Right ventricle myocardium superior (tissue), 1 donor: ENCODE measurements at places on chromosomes 16 and 17. TPM values are rescaled to one million over a fixed set of nuclear protein-coding genes. Genes with fewer than 3 reads are reported as not detected.

The MPV17L gene
- total RNA-seq: 6.1 TPM

The USP7 gene
- 62.4 TPM for total RNA-seq

The HIC1 gene
- total RNA-seq: 19.3 TPM

The CTF1 gene
- 6.5 TPM for total RNA-seq

The EFCAB13 gene
- 3.0 TPM for total RNA-seq

The MT4 gene
- total RNA-seq: not detected

The DNAAF8 gene
- total RNA-seq: 1.2 TPM

The UTS2R gene
- 0.81 TPM for total RNA-seq

The ASIC2 gene
- not detected for total RNA-seq

The KRTAP9-4 gene
- not detected for total RNA-seq

The CES3 gene
- 2.0 TPM for total RNA-seq

The DUSP3 gene
- total RNA-seq: 224 TPM

The CBX2 gene
- total RNA-seq: 4.2 TPM

The HS3ST4 gene
- not detected for total RNA-seq

The ZNF668 gene
- total RNA-seq: 4.4 TPM

The ACE gene
- 5.4 TPM for total RNA-seq

The MKS1 gene
- 7.9 TPM for total RNA-seq

The OR1A2 gene
- total RNA-seq: not detected

The HAS3 gene
- 0.19 TPM for total RNA-seq

The AIPL1 gene
- total RNA-seq: not detected

The DPEP2 gene
- 1.1 TPM for total RNA-seq

The ZG16 gene
- total RNA-seq: not detected

The HYDIN gene
- total RNA-seq: 0.89 TPM

The RRAD gene
- 95.4 TPM for total RNA-seq

The PNMT gene
- 7.1 TPM for total RNA-seq

The EXOC3L1 gene
- 2.3 TPM for total RNA-seq

The CRYM gene
- 70.0 TPM for total RNA-seq
